CD4-positive, alpha-beta T cell (primary cell): ENCODE measurements at places on chromosomes 7 and 10.

- H3K4me1 ChIP-seq = peaks cover 36% of the 10 kb centered on the region
- H3K27me3 ChIP-seq = no peaks in the 10 kb centered on the region
- no peak overlapping the region for H3K27ac ChIP-seq
- no peak for DNase-seq
- no peaks in the 10 kb centered on the region for H3K36me3 ChIP-seq
- H3K4me3 ChIP-seq = no peak overlapping the region
These were observed 64.7 kb downstream of the CREB3L2 start for GRCh38 chr7:137937202-137937560.

- no peaks in the 10 kb centered on the region for H3K36me3 ChIP-seq
- peak overlapping the region; percentile 88 for H3K27ac ChIP-seq
- peaks cover 28% of the 10 kb centered on the region for H3K4me1 ChIP-seq
- peak overlapping the region; percentile 89 for H3K4me3 ChIP-seq
- H3K27me3 ChIP-seq = no peaks in the 10 kb centered on the region
- no peak for DNase-seq
These were observed 591 bp downstream of the BZW2 start for GRCh38 chr7:16646472-16647072.

GRCh38 chr7:106430535-106431455 is 146.0 kb upstream of the NAMPT start:
- no peak overlapping the region for H3K4me3 ChIP-seq
- DNase-seq = no peak
- no peaks in the 10 kb centered on the region for H3K36me3 ChIP-seq
- H3K27ac ChIP-seq = no peak overlapping the region
- peaks cover 2% of the 10 kb centered on the region for H3K27me3 ChIP-seq
- no peaks in the 10 kb centered on the region for H3K4me1 ChIP-seq

GRCh38 chr7:139476891-139477290 is 6.6 kb downstream of the KLRG2 start:
- no peak for DNase-seq
- no peaks in the 10 kb centered on the region for H3K36me3 ChIP-seq
- peaks cover 6% of the 10 kb centered on the region for H3K27me3 ChIP-seq
- H3K4me1 ChIP-seq = no peaks in the 10 kb centered on the region
- no peak overlapping the region for H3K27ac ChIP-seq
- no peak overlapping the region for H3K4me3 ChIP-seq

DNA sequence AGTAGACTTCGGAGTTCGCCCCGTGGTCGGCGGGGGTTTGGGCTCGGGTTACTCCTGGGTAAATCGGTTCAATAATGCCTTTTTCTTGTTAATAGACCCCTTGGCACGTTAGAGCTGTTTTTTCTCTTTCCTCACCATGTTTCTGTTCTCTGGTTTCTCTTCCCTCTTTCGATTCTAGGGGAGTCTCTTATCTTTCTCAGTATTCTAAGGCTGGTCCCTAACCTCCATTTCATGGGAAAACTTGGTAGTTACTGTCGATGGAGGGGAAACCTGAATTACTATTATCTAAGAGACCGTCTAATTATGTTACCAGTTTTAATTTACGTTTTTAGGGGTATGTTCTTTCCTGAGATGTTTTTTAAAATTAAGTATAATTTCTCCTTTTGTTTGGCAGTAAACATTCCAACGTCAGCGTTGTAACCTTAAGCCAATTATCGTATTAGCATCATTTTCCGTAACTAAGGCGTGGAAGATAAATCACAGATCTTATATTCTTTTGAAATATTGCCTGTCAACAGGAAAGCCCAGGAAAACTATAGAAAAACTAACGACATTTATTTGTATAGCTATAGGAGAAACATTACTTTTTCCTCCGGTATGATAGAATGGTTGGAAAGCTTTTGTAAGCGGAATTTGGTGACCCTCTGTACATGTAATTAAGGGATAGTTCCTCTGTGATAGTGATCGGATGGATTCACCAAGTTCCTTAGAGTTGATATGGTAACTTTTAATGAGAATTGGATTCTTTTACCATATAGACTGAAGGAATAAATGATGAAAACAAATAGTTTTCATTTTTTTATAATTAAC is 847 bp downstream of the BTAF1 start:
- peak overlapping the region; percentile 97 for H3K27ac ChIP-seq
- no peaks in the 10 kb centered on the region for H3K27me3 ChIP-seq
- H3K4me3 ChIP-seq = peak overlapping the region; percentile 86
- peaks cover 7% of the 10 kb centered on the region for H3K36me3 ChIP-seq

DNA sequence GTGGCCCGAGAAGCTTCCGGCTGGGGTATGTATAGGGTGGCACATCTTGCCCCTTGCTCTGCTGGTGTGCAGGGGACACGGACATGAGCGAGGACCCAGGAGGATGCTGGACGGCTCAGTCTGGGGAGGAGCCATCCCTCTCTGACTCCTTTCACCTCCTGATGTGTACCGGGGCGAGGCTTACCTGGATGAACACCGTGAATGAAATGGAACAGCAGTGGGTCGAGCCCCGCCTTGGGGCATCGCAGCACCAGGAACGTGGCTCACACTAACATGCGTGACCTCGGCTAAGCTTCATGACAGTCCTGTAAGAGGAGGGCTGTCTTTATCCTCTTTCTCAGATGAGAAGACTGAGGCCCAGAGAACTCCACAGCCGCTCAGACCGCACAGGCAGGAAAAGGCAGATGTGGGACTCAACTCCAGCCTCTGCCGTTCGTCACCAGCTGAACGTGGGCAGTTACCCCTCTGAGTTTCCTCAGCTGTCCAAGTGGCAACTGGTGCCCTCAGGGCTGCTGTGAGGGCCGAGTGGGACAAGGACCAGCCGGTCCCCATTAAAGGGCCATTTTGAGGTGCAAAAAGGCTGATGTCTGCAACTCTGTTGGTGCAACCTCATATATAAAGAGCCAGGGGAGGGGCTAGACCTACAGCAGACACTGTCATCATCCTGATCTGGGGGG is 54.5 kb downstream of the INSIG1 start:
- no peak overlapping the region for H3K27ac ChIP-seq
- no peak overlapping the region for H3K4me3 ChIP-seq
- no peak for DNase-seq

DNA sequence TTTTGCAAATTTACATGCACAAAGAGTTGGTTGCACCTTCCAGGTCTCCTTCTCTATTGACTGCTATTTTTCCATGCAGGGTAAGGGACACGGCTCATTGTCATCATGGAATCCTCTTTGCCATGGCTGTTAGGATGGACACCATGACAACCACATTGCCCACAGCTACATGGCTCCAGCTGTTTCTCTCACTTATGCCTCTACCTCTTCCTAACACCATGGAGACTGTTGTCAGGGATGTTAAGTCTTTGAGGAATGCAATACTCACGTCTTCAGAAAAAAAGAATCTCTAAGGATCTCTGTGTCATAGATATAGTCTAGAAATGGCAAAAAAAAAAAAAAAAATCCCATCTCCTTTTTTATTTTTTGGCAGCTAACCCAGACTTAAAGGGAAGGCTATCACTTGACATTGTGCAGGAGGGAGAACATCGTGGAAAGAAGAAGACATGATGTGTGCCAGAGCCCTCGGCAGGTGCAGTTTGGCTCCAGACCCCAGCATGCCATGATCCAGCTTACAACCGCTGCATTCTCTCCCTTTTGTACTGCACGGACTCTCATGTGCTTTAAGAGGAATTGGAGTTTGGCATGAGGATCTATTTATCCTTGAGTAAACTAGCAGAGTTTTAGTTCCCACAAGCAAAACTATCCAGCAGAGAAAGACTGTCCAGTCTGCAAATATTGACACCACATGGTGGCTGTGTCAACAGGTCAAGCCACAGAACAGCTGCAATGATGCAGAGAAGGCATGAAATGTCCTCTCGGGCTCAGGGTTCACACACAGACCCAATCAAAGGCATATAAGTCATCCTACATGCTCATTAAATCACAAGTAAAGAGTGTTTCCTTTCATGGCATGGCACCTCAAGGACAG is 70.8 kb downstream of the FRMD4A start:
- no peaks in the 10 kb centered on the region for H3K4me1 ChIP-seq
- no peak overlapping the region for H3K27ac ChIP-seq
- no peak for DNase-seq

DNA sequence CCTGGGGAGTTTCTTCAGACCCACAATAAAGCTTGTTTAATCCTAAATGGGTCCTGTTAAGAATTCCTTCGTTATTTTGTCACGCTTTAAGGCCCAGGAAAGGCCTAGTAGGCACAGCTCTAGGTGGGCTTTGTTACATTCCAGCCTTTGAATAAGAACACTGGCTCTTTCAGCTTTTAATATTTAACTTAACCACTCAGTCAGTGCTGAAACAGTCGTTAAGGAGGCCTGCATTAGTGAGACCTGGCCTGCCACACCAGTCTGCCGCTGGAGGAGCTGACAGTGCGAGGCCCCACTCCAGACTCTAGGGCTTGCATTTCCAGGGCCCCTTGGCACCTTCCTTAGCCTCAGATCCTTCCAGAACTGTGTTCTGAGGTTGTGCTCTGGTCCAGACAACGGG is 351.4 kb downstream of the GLRX3 start:
- DNase-seq = no peak
- H3K36me3 ChIP-seq = no peaks in the 10 kb centered on the region
- no peaks in the 10 kb centered on the region for H3K27me3 ChIP-seq
- no peak overlapping the region for H3K27ac ChIP-seq

DNA sequence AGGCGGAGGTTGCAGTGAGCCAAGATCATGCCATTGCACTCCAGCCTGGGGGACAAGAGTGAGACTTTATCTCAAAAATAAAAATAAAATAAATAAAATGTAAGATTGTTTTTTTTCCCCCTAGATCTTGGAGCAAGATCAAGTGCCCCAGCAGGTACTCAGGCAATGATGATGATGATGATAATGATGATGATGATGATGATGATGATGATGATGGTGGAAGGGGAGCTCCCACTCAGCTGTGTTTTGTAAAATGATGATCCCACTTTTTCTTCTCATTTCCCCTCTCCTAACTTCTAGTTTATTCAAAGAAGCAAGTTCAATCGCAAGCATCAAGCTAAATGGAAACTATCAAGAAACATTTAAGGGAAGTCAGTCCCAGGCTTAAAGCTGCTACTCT is 50.3 kb downstream of the PIK3CG start:
- no peaks in the 10 kb centered on the region for H3K4me1 ChIP-seq
- H3K27me3 ChIP-seq = no peaks in the 10 kb centered on the region
- no peak overlapping the region for H3K4me3 ChIP-seq
- H3K27ac ChIP-seq = no peak overlapping the region
- DNase-seq = no peak

- H3K36me3 ChIP-seq = no peaks in the 10 kb centered on the region
- no peak overlapping the region for H3K27ac ChIP-seq
- no peaks in the 10 kb centered on the region for H3K4me1 ChIP-seq
- H3K4me3 ChIP-seq = no peak overlapping the region
- no peak for DNase-seq
- no peaks in the 10 kb centered on the region for H3K27me3 ChIP-seq
These were observed 314.5 kb downstream of the CRPPA start for GRCh38 chr7:16106869-16107268.

DNA sequence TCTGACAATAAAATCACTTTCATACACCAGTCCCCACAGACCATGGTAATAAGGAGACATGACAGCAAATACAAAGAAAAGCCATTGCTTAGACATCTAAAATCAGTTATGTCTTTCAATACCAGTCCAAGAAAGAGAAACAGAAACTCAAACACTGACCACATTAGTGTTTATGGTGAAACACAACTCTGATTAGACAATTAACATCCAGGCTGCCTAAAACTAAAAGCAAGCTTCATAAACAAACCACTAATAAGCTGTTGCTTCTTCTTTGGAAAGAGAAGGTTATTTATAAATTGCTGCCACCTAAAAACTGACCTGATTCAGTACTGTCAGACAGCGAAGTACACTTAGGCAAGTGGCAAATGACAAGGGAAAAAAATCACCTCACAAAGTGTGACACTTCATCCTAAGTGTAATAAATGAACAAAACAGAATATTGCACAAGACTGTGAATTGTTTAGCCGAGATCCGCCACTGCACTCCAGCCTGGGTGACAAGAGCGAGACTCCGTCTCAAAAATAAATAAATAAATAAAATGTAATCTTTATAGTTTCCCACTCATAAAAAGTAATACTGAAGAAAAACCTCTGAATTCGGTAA is 277.4 kb downstream of the PARD3 start:
- H3K27me3 ChIP-seq = no peaks in the 10 kb centered on the region
- no peak overlapping the region for H3K27ac ChIP-seq
- H3K36me3 ChIP-seq = no peaks in the 10 kb centered on the region
- no peak overlapping the region for H3K4me3 ChIP-seq
- DNase-seq = no peak
- no peaks in the 10 kb centered on the region for H3K4me1 ChIP-seq

DNA sequence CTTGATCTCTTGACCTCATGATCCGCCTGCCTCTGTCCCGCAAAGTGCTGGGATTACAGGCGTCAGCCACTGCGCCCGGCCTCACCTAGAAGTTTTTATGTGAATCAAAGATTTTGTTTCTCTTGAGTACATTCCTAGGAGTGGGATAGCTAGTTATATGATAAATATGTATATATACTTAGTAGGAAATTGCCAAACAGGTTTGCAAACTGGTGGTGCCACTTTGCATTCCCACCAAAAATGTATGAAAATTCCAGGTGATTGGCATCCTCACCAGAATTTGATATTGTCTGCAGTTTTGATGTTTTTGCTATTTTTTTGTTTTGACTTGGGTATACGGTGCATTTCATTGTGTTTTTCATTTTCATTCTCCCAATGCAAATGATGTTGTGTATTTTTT is 86.8 kb downstream of the NOD1 start:
- no peak overlapping the region for H3K4me3 ChIP-seq
- no peak overlapping the region for H3K27ac ChIP-seq
- H3K27me3 ChIP-seq = no peaks in the 10 kb centered on the region
- no peaks in the 10 kb centered on the region for H3K36me3 ChIP-seq
- H3K4me1 ChIP-seq = no peaks in the 10 kb centered on the region

GRCh38 chr10:24446739-24447138 is 237.8 kb downstream of the KIAA1217 start:
- H3K4me1 ChIP-seq = peaks cover 6% of the 10 kb centered on the region
- no peaks in the 10 kb centered on the region for H3K36me3 ChIP-seq
- no peak overlapping the region for H3K27ac ChIP-seq
- DNase-seq = no peak
- H3K4me3 ChIP-seq = no peak overlapping the region
- no peaks in the 10 kb centered on the region for H3K27me3 ChIP-seq
